HFFc6 (cell line): ENCODE measurements at places on chromosomes 5 and 9.

GRCh38 chr5:128341056-128341455 is 197.0 kb downstream of the FBN2 start:
- no peak for DNase-seq

DNA sequence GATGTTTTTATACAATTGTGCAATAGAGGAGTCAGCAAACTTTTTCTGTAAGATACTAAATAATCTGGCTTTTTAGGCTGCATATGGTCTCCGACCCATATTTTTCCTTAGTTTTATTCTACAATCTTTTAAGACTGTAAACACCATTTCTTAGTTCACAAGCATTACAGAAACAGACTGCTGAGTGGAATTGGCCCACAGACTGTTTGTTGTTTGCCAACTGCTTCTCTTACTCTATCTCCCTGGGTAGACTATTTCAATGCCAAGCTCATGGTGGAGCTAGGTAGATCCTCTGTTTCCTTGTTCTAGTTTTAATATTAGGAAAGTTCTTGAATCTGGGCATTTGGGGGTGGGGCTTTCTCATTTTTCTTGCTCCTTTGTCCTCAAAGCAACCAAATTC is 857.6 kb downstream of the TLE1 start:
- no peak for DNase-seq

DNA sequence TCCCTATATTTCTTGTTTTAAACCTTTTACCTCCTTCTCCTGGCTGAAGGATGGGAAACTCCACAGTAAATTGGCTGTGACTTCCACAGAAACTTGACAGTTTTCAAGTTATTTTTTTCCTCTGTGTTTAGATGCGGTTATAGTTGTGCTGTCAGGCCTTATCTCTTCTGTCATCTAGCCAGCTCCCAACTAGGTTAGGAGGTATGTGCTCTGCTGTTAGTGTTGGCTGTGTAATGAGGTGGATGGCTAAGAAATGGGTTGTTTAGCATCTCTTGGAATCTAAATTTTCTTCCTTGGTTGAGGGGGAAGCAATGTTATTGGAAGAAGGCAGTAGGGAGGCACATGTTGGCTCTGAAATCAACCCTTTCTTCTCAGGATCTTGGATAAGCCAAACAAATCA is 149.9 kb upstream of the RUSC2 start:
- peak; percentile 69 for DNase-seq

GRCh38 chr5:77640589-77641396 is 2.3 kb upstream of the OTP start:
- no peak for DNase-seq

GRCh38 chr5:1122511-1123294 is 10.8 kb upstream of the SLC12A7 start:
- DNase-seq, result no peak

- no peak for DNase-seq
Measured at GRCh38 chr9:75658301-75658905, 232.1 kb upstream of the PCSK5 start.

DNA sequence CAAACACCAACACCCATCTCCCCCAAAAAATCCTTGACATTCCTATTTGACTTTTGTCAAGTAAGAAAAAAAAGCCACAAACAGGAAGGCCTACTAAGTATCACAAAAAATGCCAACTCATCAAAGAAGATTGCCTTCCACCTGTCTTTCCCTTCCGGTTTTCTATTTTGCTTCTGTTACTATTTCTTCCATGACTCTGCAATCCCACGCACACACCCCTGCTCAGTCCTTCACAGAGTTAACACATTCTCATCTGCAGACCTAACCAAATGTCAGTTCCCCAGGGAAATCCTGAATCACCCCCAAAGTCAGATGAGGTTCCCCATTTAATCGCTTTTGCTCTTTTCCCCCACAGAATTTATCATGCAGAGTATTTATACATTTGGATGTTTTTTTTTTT is 15.1 kb downstream of the LPAR1 start:
- no peak for DNase-seq

GRCh38 chr5:150397146-150397781 is 15.4 kb downstream of the CD74 start:
- DNase-seq, result peak; percentile 76
